ENCODE measurements at places on chromosomes 6 and 20.

DNA sequence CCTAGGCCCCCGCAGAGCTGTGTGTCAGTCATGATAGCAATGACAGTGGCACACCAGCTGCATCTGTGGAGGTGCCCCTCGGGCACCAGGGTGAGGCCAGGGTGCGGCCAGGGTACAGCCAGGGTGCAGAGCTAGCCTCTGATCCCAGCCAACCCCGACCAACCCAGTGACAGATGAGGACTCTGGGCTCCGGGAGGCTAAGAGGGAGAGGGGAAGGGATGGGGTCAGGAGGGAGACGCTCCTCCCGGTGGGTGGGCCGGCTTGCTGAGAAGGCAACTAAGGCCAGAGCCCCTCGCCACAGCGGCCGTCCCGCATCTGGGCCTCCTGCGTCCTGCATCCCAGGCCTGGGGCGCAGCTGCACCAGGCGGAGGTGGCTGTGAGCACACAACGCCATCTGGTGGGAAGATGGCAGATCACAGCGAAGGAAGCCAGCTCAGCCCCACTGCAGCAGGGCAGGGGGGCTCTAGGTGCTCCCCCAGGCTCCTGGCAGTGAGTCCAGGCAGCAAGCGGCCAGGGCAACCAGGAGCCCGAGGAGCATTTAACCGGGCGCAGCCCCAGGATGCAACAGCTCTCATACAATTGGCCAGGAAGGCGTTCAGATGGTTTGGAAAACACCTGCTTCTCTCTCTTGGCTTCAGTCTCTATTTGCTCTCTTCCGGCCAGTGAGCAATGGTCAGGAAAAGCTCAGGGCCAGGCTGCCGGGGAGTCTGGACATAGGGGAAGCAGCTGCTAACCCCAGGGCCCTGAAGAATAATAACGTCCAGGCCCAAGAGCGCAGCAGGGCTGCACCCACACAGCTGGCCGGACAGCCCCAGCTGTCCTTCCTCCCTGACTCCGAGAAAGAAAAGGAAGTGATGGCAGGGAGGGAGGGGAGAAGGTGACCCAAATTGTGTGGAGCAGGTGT is 169.4 kb downstream of the TAF4 start:
- DNase-seq, result peak; percentile 89

GRCh38 chr6:107658920-107659865 is 164.9 kb downstream of the SCML4 start:
- DNase-seq, result no peak

GRCh38 chr6:16511723-16512489 is 249.4 kb downstream of the ATXN1 start:
- DNase-seq, result no peak

- DNase-seq, result no peak
Measured at GRCh38 chr6:49890988-49891387, 24.7 kb upstream of the CRISP1 start.

GRCh38 chr6:112683926-112684325 is 336.8 kb downstream of the RFPL4B start:
- DNase-seq, result peak; percentile 51

GRCh38 chr20:44326391-44327159 is 10.3 kb upstream of the R3HDML start:
- DNase-seq, result no peak

DNA sequence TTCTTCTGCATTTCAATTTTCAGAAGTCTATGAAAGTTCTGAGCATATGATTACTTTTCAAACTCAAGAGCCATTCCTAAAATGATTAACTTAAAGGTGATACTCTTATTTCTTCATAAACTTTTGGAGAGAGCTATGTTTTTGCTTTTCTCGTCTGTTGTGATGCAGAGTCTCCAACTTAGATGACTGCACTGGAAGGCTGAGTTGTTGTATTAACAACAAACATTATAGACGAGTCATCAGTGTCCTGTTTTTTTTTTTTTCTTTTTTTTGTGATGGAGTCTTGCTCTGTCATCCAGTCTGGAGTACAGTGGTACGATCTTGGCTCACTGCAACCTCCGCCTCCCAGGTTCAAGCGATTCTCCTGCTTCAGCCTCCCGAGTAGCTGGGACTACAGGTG is 101.9 kb downstream of the CD109 start:
- DNase-seq, result no peak

GRCh38 chr20:34388000-34388399 is 24.9 kb downstream of the ITCH start:
- no peak for DNase-seq

- no peak for DNase-seq
Measured at GRCh38 chr6:75166236-75166635, 39.6 kb downstream of the COL12A1 start.

GRCh38 chr20:18702736-18703135 is 110.8 kb upstream of the SCP2D1 start:
- DNase-seq, result peak; percentile 23

DNA sequence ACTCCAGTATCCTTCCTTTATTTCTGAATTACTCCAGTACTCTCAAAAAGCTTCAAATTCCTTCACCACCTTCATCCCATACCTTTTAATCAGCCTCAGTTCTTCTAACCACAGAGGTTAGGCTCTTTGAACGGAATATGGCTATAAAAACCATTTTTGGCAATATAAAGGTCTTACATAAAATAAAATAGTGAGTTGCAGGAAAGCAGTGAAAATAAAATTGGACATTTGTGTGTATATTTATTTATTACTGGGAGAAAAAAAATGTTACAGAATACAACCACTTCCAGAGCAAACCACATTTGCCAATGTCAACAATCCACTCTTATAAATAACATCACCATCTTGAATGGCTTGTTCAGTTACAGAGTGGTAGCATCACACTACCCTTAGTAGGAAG is 7.7 kb downstream of the HDDC2 start:
- no peak for DNase-seq

- no peak for DNase-seq
Measured at GRCh38 chr6:107198631-107199416, 83.5 kb upstream of the BEND3 start.

GRCh38 chr6:122872311-122872710 is 83.3 kb downstream of the SMPDL3A start:
- no peak for DNase-seq

- no peak for DNase-seq
Measured at GRCh38 chr6:170244721-170245474, 46.0 kb downstream of the DLL1 start.

GRCh38 chr6:4973982-4974745 is 29.7 kb downstream of the RPP40 start:
- peak; percentile 73 for DNase-seq

Measured in AG08396 (cell line).